Cortex of kidney (tissue), 1 donor: ENCODE measurements at places on chromosomes 4 and X.

GRCh38 chr4:24887881-24888430 lies 24.9 kb downstream of the CCDC149 start:
- DNase-seq: no peak

DNA sequence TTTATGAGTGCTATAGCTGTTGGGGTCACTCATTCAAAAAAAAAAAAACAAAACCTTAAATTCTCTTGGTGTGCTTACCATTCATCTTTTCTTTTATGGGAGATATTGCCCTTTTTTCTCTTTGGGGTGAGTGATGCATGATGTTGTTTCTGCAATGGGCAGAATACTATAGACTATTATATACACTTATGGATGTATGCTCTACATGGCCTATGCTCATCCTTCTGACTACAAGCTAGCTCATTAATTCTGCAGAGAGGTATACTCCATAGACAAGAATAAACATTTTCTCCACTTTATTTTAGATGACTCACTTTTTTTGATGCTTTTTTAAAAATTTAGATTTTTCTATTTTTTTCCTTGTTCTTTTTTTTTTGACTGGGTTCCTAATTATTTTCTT lies 160.3 kb upstream of the ANK2 start:
- DNase-seq: no peak

DNA sequence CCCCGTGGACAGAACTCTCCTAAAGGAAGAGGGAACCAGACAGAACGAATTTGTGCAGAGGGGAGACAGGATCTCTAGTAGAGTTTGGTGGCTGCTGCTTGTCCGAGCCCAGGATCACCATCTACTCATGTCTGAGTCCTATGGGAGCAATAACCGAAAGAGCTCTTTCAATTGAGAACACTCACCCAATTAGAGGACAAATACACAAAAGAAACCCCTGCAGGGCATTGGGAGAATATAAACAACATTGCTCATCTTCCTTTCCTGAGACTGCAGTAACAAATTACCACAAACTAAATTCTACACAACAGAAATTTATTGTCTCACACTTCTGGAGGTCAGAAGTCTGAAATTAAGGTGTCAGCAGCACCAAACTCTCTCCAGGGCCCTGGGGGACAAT lies 65.6 kb downstream of the SPINK2 start:
- DNase-seq: no peak

DNA sequence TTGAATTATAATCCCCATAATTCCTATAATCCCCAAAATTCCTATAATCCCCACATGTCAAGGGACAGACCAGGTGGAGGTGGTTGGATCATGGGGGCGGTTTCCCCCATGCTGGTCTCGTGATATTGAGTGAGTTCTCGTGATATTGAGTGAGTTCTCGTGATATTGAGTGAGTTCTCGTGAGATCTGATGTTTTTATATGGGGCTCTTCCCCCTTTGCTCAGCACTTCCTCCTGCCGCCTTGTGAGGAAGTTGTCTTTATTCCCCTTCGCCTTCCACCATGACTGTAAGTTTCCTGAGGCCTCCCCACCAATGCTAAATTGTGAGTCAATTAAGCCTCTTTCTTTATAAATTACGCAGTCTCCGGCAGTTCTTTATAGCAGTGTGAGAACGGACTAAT lies 36.6 kb upstream of the GPR78 start:
- DNase-seq: no peak

DNA sequence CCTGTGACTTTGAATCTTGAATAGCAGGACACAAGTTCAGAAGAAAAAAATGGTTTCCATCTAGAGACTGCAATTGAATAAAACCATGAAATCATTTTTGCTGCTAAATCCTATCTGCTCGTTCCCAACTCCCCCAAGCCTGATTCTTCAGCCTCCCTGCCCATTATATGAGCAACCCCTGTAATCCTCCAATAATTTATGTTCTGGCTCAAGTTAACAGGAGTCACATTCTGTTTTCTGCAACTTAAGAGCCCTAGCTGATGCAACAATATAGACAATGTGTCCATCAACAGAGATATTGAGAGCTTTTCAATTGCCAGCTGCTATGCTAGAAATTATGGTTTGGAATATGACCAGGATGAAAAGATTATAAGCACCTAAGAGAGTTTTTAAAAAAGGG lies 84.1 kb downstream of the LDB2 start:
- no peak for DNase-seq

- DNase-seq: no peak
Measured at GRCh38 chr4:86001591-86001990, 358.3 kb downstream of the MAPK10 start.

GRCh38 chrX:56792270-56793111 lies 63.4 kb downstream of the NBDY start:
- DNase-seq: peak; percentile 2

DNA sequence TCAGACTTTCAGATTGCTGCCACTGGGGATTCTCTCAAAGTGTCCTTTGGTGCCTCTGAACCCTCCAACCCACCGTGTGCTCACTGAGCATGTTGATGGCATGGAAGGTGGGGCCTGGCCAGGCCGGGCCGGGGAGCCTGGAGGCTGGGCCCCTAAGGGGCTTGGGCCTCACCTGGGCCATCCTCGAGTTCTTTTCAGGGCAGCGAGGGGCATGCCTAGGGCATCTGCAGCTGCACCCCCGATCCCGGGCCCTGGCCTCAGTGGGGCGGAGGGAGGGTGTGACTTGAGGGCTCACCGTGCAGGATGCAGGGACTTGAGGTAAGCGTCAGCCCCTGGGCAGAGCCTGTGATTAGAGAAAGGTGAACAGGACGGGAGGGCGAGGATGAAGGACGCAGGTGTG lies 1.6 kb upstream of the SH3TC1 start:
- DNase-seq: no peak

DNA sequence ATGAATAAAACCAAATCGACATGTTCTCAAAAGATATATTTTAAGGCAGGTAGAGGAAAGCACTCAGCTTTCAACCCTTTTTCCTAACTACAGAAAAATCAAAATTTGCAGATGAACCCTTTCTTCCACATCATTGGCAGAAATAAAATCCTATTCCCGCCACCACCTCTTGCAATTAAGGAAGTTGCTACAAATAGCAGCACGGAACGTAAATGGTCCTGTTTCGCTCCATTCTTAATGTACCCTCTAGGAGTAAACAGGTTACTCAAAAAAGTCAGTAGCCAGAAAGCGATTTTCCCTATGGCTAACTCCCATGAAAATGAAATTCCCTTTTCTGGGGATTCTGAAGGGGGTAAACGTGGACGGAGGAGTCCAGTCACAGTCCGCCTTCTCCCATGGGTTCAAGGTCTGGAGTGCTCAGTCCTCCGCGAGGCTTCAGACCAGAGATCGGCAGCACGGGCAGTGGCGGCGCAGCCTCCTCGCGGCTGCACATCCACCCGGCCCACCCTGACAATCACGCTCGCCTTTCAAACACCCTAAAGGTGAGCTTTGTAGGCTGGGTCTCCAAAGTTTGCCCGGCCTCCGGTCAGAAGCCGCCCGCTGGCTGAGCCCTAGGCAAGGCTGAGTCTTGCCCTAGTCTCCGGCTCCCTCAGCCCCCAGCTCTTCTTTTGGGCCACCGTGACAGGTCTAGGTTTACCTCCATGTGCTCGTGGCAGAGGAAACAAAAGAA lies 1.8 kb downstream of the ATP11C start:
- DNase-seq: no peak

DNA sequence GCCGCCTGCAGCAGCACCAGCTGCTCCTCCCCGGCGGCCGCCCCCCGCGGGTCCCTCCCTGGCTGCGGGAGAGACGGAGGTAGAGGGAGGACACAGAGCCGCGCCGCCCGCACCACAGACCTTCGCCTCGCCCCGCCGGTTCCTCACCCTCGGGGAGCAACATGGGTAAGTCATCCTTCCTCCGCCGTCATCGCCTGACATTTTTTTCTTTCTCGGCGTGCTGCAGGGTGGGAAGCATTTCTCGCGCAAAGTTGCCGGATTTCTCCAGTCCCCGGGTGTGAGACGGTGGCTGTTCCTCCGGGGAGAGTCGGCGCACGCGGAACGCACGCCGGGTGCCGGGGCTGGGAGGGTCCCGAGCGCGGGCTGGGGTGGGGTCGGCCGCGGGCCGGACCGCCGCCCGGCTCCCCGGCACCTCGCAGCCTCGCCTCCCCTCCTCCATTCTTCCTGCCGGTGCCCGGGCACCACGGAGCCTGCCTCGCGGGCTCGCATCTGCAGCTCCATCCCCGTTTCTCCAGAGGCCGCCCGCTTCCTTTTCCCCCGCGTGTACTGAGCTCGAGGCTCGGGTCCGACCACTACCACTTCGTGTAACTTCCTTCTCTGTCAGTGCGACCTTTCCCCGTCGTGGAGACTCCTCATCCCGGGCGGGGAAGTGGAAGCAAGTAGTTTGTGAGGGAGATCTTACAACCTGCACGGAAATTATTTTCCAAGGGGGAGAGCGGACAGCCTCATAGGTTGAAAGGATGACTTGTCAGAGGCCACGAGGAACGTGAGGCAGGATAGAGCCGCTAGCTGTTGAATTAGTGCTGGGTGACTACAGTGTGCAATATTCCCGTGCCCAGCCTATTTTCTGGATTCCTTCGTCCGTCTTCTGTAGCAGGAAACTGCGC lies 464 bp downstream of the RAP1GDS1 start:
- DNase-seq: peak; percentile 42

- DNase-seq: no peak
Measured at GRCh38 chrX:1835056-1835455, 220.2 kb downstream of the ASMT start.

GRCh38 chrX:154804261-154804956 lies 876 bp downstream of the MPP1 start:
- DNase-seq: no peak

DNA sequence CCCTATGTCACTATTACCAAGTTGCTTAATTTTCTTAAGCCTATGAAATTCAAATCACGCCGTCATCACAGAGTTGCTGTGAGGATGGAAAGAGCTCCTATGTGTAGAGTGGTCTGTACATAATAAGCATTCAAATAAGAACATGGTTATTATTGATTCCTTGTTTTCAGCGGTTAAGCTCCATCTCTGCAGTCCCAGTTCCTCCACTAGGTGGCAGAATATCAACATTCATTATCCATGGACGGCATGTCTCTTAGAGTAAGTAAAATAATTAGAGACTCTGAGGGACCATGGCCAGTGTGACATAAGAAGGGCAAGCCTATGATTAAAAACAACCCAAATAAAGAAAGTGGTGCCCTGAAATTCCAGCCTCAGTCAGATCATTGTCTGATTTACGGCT lies 132.5 kb upstream of the NHS start:
- DNase-seq: no peak

- no peak for DNase-seq
Measured at GRCh38 chrX:65551489-65552339, 17.1 kb upstream of the LAS1L start.

DNA sequence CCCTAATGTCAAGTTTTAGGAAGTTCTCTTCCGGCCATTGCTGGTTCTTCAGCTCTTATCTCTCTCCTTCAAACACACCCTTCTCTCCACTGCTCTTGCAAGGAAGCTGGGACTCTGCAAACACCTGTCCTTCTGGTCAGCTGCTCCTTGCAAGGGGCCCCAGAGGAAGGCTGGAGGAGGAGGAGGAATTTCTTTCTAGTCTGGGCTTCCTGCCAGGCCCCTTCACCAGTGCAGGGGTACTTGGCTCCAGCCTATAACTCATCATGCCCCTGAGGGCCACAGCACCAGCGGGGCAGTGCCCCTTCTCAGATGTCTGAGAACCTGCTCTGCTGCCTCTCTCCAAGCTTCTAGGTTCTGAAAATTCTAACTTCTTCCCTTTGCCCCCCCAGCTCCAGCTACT lies 46.7 kb downstream of the REELD1 start:
- no peak for DNase-seq

- no peak for DNase-seq
Measured at GRCh38 chr4:46886711-46887110, 22.3 kb downstream of the COX7B2 start.

- no peak for DNase-seq
Measured at GRCh38 chr4:6087669-6088341, 69.6 kb upstream of the C4orf50 start.

DNA sequence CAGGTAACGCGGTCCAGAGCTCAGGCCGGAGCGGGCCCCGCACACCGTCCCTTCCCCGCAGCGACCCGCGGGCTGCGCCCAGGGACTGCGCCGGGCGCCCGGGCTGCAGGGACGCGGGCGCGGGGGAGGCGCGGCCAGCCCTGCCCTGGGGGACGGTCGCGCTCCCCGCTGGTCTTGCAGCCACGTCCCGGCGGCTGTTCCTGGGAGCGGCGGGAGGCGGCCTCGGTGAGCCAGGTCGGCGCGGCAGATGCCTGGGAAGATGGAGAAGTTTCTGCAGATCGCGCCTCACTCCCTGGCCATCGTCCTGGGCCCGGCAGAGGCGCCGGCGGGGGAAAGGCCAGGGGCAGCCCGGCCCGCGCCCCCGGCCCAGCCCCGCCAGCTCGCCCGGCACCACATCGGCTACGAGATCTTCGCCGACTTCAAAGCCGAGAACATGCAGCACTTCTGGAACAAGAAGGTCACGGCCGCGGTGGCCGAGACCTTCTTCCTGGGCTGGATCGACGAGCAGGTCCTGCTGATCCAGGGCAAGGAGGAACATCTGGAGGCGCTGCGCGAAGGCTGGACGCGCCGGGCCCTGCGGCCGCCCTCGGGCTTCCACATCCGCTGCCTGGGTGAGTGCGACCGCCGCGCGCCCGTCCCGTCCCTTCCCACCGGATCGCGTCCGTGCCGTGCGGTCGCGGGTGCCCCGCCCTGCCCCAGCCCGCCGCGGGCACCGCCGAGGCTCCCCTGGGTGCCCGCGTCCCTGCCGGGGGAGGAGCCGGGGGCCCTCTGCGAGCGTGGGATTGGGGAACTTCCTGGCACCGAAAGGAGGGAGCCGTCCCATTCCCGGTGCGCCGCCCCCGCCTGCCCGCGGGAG lies 107.4 kb upstream of the STOX2 start:
- no peak for DNase-seq

GRCh38 chr4:89352541-89352940 lies 44.9 kb upstream of the GPRIN3 start:
- no peak for DNase-seq

DNA sequence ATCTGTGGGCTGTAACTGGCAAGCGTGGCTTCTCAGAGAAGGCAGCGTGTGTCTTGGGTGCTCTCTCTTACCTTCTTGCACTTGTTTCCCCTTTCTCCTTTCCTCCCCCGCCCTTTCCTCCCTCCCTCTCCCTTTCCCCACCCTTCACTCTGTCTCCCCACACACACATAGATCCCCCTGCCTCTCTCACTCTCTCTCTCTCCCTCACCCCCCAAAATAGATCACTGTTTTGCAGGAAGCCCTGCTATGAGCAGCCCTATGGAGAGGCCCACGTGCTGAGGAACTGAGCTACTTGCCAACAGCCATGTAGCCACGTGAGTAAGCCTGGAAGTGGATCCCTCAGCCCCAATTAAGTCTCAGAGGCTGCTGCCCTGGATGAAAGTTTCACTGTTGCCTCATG lies 4.3 kb upstream of the PNMA6E start:
- DNase-seq: no peak

GRCh38 chrX:150334100-150334499 lies 29.0 kb upstream of the MAMLD1 start:
- DNase-seq: no peak

DNA sequence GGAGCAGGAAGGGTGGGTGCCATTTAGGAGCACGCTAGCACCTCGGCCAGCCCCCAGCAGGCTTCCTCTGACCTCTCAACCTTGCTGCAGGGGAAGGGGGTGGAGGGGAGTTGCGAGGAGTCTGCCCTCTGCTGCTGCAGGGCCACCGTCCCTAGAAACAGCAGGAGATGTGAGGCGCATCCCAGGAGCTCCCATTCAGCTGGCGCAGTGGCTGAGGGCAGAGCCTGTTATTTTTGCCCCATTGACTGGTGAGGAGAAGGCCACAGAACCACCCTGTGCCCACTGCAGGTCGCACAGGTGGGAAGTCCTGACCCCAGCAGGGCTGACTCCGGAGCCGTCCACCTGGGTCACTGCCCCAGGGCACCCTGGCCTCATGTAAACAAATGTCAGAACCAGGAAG lies 8.0 kb downstream of the PDE6B start:
- DNase-seq: no peak
